ENCODE measurements at places on chromosomes 6 and 20.

DNA sequence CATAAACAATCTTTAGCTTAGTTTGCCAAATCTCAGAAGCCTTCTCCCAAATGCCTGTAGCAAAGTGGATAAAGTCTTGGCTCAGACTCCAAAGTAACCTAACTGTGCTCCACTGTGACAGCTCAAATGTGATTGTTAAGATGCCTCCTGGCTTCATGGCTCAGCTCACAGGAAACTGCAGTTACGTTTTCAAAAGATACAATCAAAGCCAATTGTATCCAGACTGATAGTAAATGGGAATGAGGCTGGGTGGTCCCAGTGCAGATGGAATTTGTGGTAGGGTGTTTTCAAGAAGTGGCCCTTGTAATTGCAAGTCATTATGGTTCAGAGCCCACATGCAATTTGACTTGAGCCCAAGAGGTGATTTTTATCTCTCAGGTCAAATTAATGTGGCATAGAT is 151.2 kb upstream of the TAB2 start:
- DNase-seq: no peak

DNA sequence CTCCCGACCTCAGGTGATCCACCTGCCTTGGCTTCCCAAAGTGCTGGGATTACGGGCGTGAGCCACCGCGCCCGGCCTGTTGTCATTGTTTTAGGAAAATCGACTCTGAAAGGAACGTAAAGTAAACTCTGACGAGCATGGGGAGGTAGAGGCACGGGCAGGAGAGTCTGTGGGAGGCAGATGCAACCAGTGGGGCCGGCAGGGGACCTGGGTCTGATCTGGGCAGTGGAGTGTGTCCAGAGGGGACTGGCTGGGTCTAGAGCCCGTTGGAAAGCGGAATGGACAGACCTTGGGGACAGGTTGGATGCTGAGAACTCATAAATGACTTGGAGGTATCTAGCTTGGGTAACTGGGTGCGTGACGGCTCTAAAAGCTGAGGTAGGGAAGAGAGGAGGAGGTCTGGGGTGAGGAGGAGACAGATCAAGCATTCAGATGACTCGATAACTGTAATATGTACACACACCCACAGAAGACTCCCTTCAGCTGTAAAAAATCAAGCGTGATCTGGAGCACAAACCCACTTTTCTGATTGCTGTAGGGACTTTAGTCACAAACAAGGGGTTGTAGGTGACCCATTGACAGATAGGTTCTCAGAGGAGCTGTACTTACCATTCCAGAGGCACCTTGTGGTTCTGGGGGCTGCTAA is 22.4 kb downstream of the MANBAL start:
- no peak for DNase-seq

DNA sequence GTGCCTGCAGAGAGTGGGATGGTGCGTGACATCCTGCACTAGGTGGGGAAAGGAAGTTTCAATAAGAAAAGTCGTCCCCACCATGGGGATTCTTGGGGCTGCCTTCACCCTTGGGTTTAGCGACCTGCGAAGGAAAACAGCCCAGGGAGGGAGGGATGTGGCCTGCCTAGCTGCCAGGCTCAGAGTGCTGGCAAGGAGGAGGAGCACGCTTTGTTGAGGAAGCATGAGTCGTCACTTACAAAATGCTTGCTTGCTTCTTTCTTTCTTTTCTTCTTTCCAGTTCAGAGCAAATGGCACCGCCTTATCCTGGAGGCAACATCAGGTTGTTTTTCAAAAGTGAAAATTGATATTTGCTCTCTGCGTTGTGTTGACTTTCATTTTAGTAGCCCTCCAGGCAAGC is 123.2 kb downstream of the TFAP2C start:
- no peak for DNase-seq

- DNase-seq: no peak
These were observed 78.0 kb downstream of the RWDD2A start for GRCh38 chr6:83270971-83271719.

DNA sequence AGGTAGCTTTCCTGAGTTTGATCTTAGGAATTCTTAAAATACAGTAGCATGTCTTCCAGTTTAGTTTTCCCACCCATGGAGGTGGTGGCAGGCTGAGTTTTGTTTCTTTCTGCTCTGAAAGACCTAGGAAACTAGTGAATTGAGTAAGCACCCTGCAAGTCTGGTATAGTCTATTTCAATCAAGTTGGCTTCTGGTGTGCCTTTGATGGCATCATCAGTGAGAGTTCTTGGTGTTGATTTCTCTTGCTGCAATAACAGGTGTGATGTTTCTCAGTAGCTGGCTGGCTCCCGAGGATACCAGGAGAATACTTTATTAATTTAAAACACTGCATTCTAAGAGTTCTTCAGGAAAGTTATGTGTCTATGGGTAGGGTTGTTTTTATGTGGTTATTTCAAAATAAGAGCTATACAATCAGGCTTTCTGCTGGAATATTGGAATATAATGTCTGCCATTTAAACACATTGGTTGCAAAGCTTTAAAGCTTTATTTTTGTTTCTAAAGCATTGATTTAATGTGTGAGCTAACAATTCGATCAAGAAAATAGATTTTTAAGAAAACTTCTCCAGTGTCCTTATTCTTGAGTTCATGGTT is 19.0 kb downstream of the VAPB start:
- DNase-seq: no peak
